ENCODE measurements at places on chromosomes 3 and 15. TPM values are rescaled to one million over a fixed set of nuclear protein-coding genes. Genes with fewer than 3 reads are reported as not detected.
A peak's percentile ranks its signal among the peaks of the same experiment; 100 is the strongest.

Gene PRR20G
- total RNA-seq, result not detected

Gene ZIC4
- total RNA-seq, result 0.62 TPM

- no peak for DNase-seq
These were observed 18.6 kb downstream of the SETMAR start for GRCh38 chr3:4321732-4322131.

- peak; percentile 78 for DNase-seq
These were observed at the start of gene YEATS2 for GRCh38 chr3:183697610-183698317. TSS of gene YEATS2 (plus strand) at chr3:183697797. CDS start at chr3:183715163, 17,366 bp downstream.

- DNase-seq, result no peak
These were observed 37.7 kb upstream of the MRPS22 start for GRCh38 chr3:139306078-139306477.

DNA sequence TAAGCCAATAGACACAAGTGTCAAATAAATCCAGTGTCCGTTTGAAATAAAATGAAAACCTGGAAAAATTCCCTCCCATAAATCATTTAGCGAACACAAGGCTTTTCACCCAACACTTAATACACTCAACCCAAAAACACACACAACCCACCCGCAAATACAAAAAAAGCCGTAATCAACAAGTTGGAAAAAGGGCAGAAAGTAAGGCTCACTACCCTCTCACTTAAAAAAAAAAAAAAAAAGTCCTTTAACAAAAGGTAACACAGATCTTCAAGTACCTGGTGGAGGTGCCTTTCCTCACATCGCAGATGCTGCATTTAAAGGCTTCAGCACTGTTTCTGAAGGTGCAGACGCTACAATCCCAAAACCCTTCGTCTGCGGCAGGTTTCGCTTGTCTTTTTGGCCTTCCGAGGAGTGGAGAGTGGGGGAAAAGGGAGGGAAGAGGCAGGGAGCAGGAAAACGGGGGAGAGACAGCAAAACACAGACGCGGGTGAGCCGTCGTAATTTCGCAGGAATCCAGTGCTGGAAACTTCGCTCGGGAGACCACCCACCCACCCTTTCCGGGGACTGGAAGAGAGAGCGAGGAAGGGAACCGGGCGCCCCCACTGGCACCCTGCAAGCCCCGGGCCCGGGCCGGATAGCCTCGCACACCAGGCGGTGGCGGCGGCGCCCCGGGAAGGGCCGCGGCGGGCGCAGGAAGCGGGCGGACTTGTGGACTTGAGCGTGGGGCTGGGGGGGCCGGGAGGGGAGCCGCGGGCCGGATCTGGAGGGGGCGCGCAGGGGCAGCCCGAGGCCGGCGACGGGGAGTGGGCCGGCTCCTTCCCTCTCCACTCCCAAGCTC lies 401.8 kb downstream of the SHQ1 start:
- DNase-seq, result peak; percentile 80

Gene HIGD2B
- total RNA-seq, result not detected

Gene CACNA2D3
- 6.9 TPM for total RNA-seq

DNA sequence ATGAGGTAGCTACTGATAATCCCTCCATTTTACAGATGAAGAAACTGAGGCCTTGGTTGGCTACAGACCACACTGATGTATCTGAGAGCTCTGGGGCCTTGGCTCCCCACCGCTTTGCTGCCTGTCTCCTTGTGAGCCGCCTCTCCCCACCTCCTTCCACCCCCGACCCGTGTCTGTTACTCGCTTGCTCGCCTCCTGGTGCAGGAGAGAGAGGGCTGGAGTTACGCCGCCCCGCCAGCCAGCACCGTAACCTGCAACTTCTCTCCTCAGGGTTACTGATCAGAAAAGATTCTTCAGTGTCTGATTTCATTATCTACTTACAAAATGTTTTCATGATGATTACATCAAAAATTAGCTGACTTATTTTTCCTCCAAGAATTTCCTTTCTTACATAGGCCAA lies 34.1 kb downstream of the TM2D3 start:
- DNase-seq, result no peak

DNA sequence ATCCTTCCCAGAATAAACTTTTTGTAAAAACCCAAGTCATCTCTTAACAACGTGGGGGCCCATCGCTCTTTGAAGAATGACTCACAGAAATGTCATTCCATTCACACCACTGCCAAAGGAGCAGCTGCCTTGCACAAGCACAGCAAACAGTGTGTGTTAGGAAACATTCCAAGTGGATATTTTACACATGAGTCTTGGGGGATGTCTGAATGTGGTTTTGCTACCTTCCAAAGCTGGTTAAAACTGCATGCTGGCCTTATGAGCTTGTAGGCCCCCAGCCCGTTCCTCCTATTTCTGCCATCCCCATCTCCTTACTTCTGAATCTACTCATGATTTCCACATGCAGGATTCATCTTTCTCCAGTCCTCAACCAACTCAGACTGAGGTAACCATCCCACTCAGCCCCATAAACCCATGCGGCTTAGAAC lies 130.8 kb downstream of the CPNE4 start:
- DNase-seq, result no peak

- DNase-seq, result no peak
These were observed 10.3 kb downstream of the CHP1 start for GRCh38 chr15:41241221-41241964.

DNA sequence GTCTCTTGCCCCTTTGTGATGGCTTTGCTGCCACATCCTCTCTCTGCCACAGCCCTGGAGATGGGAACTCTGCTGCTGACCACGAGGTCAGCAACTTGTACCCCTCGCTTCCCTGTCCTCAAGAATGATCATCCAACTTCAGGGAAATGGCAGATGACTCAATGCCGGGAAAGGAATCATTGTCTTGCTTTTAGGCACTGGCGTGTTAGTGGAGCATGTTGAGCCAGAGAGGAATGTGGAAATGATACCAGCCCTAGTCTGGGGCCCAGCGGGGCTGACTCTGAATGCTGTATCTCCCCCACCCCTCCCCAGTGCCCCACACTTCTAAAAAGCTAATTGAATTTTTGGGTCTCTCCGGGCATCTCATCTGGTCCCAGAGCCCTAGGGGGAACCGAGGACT lies 184.9 kb upstream of the BHLHE40 start:
- no peak for DNase-seq

Gene SEC22A
- 16.2 TPM for total RNA-seq
